Astrocyte (in vitro differentiated cells and primary cell): ENCODE measurements at places on chromosomes 4 and X.

DNA sequence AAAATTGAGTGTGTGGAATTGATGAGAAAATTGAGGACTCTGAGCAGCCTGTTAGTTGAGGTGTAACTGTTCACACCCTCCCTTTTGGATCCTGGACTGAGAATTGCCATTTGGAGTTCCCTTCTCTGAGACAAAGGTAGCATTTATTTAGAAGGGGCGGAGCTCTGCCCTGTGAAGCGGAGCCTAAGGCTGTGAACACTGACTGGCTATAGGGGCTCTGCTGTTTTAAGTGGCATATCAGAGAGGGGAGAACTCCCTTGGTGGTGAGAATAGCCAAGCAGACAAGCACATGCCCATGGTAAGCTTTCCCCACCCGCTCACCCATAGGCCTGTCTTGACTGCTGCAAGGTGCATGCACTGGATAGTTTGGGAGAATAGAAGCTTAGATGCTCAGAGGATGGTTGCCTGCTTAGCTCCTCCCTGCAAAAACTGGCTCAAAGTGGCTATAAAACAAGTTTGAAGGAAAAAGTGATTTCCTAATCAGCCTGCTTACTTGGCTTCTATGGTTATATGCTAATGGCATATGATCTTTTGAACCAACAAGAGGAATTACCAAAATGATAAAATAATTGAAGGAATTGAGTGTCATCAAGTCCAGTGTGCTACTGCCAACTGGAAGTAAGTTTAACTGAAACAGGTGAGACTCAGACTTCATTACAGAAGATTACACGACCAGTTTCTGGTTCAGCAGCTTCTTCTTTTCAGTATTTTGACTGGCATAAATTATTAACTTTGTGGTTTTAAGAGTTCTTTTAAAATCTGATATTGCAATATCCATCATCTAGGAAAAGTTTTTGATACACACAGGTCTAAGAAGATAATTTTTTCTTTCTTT, 108.4 kb downstream of the AFF1 start:
- no peaks in the 10 kb centered on the region for H3K27me3 ChIP-seq
- no peak overlapping the region for H3K4me3 ChIP-seq
- H3K4me1 ChIP-seq = peaks cover 17% of the 10 kb centered on the region
- H3K36me3 ChIP-seq = no peaks in the 10 kb centered on the region
- DNase-seq = no peak

- H3K4me1 ChIP-seq = no peaks in the 10 kb centered on the region
- DNase-seq = peak; percentile 10
Observed at GRCh38 chr4:7423801-7424552, 10.8 kb downstream of the PSAPL1 start.

- H3K4me3 ChIP-seq = no peak overlapping the region
- no peaks in the 10 kb centered on the region for H3K27me3 ChIP-seq
- H3K4me1 ChIP-seq = no peaks in the 10 kb centered on the region
Observed at GRCh38 chr4:97103252-97103651, 1040.0 kb downstream of the STPG2 start.

GRCh38 chrX:72716766-72717165, 2.7 kb upstream of the PHKA1 start:
- H3K27me3 ChIP-seq = no peaks in the 10 kb centered on the region
- peaks cover 3% of the 10 kb centered on the region for H3K4me1 ChIP-seq
- H3K4me3 ChIP-seq = no peak overlapping the region
- H3K27ac ChIP-seq = no peak overlapping the region

GRCh38 chr4:106365613-106366012, 3.0 kb downstream of the GIMD1 start:
- peak overlapping the region; percentile 73 for H3K27ac ChIP-seq
- no peaks in the 10 kb centered on the region for H3K36me3 ChIP-seq
- H3K27me3 ChIP-seq = no peaks in the 10 kb centered on the region

DNA sequence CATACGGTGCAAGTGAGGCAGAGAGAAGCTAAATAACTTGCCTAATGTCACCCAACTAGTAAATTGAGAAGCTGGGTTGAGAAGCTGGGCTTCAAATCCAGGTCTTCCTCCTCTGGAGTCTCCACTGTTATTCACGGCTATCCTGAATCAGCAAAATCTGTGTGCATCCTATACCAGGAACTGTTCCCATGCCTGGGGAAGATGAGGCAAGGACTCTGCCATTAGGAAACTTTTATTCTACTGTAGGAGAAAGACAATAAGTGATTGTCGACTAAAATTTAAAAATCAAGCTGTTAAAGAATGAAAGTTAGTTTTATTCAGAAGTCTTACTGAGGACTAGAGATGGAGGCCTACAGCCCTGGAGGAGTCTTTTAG, 872 bp upstream of the TEC start:
- no peaks in the 10 kb centered on the region for H3K27me3 ChIP-seq
- no peak for DNase-seq
- H3K27ac ChIP-seq = no peak overlapping the region
- peaks cover 3% of the 10 kb centered on the region for H3K4me1 ChIP-seq

GRCh38 chr4:72110886-72111285, 79.1 kb downstream of the NPFFR2 start:
- no peaks in the 10 kb centered on the region for H3K4me1 ChIP-seq
- DNase-seq = peak; percentile 46
- H3K27me3 ChIP-seq = no peaks in the 10 kb centered on the region
- H3K27ac ChIP-seq = no peak overlapping the region

- H3K4me3 ChIP-seq = no peak overlapping the region
- H3K27me3 ChIP-seq = no peaks in the 10 kb centered on the region
- peaks cover 7% of the 10 kb centered on the region for H3K4me1 ChIP-seq
- DNase-seq = peak; percentile 85
- H3K36me3 ChIP-seq = no peaks in the 10 kb centered on the region
Observed at GRCh38 chr4:96649536-96649935, 809.6 kb downstream of the PDHA2 start.

GRCh38 chr4:13493793-13494192, 9.7 kb upstream of the RAB28 start:
- DNase-seq = no peak
- H3K27me3 ChIP-seq = peaks cover 3% of the 10 kb centered on the region
- H3K27ac ChIP-seq = no peak overlapping the region
- H3K36me3 ChIP-seq = no peaks in the 10 kb centered on the region
- H3K4me3 ChIP-seq = no peak overlapping the region
- H3K4me1 ChIP-seq = no peaks in the 10 kb centered on the region

GRCh38 chrX:11757719-11758399, at the start of gene MSL3:
Gene MSL3, plus strand, starts transcription at chrX:11758237. Its CDS starts 27 bp downstream, at chrX:11758264.
- peak; percentile 47 for DNase-seq
- peak within 1 kb of the TSS; percentile 89 for H3K27ac ChIP-seq
- peaks cover 13% of the 10 kb centered on the region for H3K36me3 ChIP-seq
- peaks cover 4% of the 10 kb centered on the region for H3K4me1 ChIP-seq

GRCh38 chr4:185357733-185358440, 37.8 kb downstream of the LRP2BP start:
- H3K27ac ChIP-seq = peak overlapping the region; percentile 94
- H3K4me1 ChIP-seq = peaks cover 36% of the 10 kb centered on the region
- H3K4me3 ChIP-seq = no peak overlapping the region
- DNase-seq = no peak
- peaks cover under 1% of the 10 kb centered on the region for H3K36me3 ChIP-seq
- no peaks in the 10 kb centered on the region for H3K27me3 ChIP-seq

- H3K27me3 ChIP-seq = peaks cover 3% of the 10 kb centered on the region
- H3K4me3 ChIP-seq = no peak overlapping the region
- no peak for DNase-seq
- no peak overlapping the region for H3K27ac ChIP-seq
- H3K4me1 ChIP-seq = peaks cover 9% of the 10 kb centered on the region
- no peaks in the 10 kb centered on the region for H3K36me3 ChIP-seq
Observed at GRCh38 chr4:185120631-185120946, 22.5 kb upstream of the SLC25A4 start.

- H3K27ac ChIP-seq = no peak overlapping the region
- no peaks in the 10 kb centered on the region for H3K27me3 ChIP-seq
- no peak for DNase-seq
- no peaks in the 10 kb centered on the region for H3K4me1 ChIP-seq
- H3K4me3 ChIP-seq = no peak overlapping the region
- H3K36me3 ChIP-seq = no peaks in the 10 kb centered on the region
Observed at GRCh38 chr4:8218371-8219031, 19.4 kb downstream of the SH3TC1 start.

GRCh38 chrX:9369802-9370291, 95.0 kb upstream of the TBL1X start:
- H3K36me3 ChIP-seq = no peaks in the 10 kb centered on the region
- H3K27me3 ChIP-seq = no peaks in the 10 kb centered on the region

DNA sequence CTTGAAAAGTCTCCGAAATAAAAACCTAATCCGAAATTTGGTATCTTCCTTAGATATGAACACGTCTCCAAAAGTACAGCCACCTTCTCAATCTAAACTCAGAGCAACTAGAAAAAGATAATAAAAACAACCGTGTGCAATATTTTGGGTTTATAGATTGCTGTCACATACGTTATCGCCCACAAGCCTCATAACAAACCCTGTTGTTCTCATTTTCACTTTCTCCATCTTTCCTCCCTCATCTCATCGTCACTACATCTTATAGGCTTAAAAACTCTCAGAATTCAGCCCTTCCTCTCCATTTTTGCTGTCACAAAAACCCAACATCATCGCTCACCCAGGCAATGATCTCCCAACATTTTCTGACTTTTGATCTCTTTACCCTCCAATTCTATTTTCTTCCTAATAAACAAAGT, 448 bp upstream of the SCFD2 start:
- peaks cover 3% of the 10 kb centered on the region for H3K4me1 ChIP-seq
- no peaks in the 10 kb centered on the region for H3K36me3 ChIP-seq
- no peak for DNase-seq

- no peak overlapping the region for H3K4me3 ChIP-seq
- no peaks in the 10 kb centered on the region for H3K36me3 ChIP-seq
- DNase-seq = peak; percentile 47
- no peak overlapping the region for H3K27ac ChIP-seq
- no peaks in the 10 kb centered on the region for H3K27me3 ChIP-seq
Observed at GRCh38 chrX:22575161-22575845, 302.6 kb downstream of the CBLL2 start.

GRCh38 chr4:77994194-77994721, 62.9 kb upstream of the FRAS1 start:
- H3K36me3 ChIP-seq = no peaks in the 10 kb centered on the region
- H3K27ac ChIP-seq = no peak overlapping the region
- DNase-seq = peak; percentile 60
- H3K27me3 ChIP-seq = no peaks in the 10 kb centered on the region
- H3K4me1 ChIP-seq = no peaks in the 10 kb centered on the region

- no peak overlapping the region for H3K4me3 ChIP-seq
- peaks cover 4% of the 10 kb centered on the region for H3K27me3 ChIP-seq
- no peaks in the 10 kb centered on the region for H3K36me3 ChIP-seq
- no peak overlapping the region for H3K27ac ChIP-seq
- H3K4me1 ChIP-seq = no peaks in the 10 kb centered on the region
Observed at GRCh38 chr4:108314900-108315589, 146.3 kb upstream of the LEF1 start.

- no peak for DNase-seq
- H3K27me3 ChIP-seq = peaks cover 3% of the 10 kb centered on the region
Observed at GRCh38 chr4:76282941-76283689, 23.4 kb upstream of the STBD1 start.

DNA sequence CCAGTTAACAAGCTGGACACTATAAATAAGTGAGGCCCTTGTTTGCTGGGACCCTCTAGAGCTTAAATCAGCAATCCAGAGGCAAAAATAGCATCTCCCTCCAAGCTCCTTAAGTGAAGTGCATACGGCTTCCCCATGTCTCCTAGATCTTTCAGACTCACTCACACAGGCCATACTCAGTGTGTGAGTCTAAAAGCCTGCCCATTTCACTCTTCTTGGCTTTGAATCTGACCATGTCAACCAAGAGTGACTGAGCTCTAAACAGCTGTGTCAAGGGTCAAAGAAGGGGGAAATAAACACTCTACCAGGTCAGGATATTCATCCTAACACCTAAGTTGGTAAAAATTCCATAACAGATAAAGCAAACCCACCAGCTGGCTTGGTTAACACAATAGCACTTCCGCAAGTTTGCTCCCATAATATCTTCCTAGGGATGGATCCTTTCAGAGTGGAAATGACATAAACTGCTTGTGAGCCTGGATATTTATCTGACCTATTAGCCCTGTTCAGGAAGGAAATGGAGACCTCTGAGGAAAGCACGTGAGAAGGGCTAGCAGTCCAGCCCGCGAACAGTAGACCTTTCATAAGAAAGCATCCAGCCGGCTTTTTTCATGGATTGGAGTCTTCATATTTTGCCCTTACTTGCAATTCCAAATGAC, 65.6 kb downstream of the MID1 start:
- H3K4me1 ChIP-seq = no peaks in the 10 kb centered on the region
- no peak overlapping the region for H3K27ac ChIP-seq
- H3K27me3 ChIP-seq = no peaks in the 10 kb centered on the region
- H3K4me3 ChIP-seq = no peak overlapping the region
- H3K36me3 ChIP-seq = no peaks in the 10 kb centered on the region

DNA sequence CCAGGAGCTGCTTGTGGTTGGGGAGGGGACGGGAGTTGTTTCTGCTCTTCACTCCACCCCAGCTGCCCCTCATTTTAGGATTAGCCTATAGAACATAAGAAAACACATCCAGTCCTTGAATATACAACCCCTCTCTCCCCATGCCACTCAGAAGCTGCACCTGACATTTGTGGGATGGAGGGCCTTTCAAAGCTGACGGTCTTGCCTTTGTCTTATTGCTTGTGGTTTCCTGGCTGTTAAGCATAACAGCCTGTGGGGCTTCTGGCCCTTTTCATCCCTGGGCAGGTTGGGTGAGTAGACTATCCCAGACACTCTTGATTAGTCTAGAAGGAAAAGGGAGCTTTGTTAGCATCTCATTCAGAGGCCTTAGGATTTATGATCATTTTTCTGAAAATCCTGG, 407.6 kb upstream of the BOD1L1 start:
- no peak for DNase-seq
- H3K27me3 ChIP-seq = no peaks in the 10 kb centered on the region
- no peaks in the 10 kb centered on the region for H3K36me3 ChIP-seq
- no peak overlapping the region for H3K27ac ChIP-seq
- H3K4me3 ChIP-seq = no peak overlapping the region

- H3K36me3 ChIP-seq = no peaks in the 10 kb centered on the region
- no peak for DNase-seq
- no peak overlapping the region for H3K4me3 ChIP-seq
- no peaks in the 10 kb centered on the region for H3K27me3 ChIP-seq
- peaks cover 2% of the 10 kb centered on the region for H3K4me1 ChIP-seq
Observed at GRCh38 chr4:120809518-120809917, 113.0 kb downstream of the PRDM5 start.

- H3K4me3 ChIP-seq = no peak overlapping the region
- H3K4me1 ChIP-seq = peaks cover 21% of the 10 kb centered on the region
- H3K27ac ChIP-seq = peak overlapping the region; percentile 61
- no peaks in the 10 kb centered on the region for H3K27me3 ChIP-seq
Observed at GRCh38 chrX:10571260-10571659, 49.1 kb downstream of the MID1 start.

- H3K4me1 ChIP-seq = no peaks in the 10 kb centered on the region
- H3K27ac ChIP-seq = no peak overlapping the region
- H3K4me3 ChIP-seq = no peak overlapping the region
- H3K36me3 ChIP-seq = no peaks in the 10 kb centered on the region
Observed at GRCh38 chr4:53646795-53647194, 55.5 kb upstream of the LNX1 start.
